Stimulated activated CD4-positive, alpha-beta T cell treated with anti-CD3 and anti-CD28 coated beads, Interleukin-12 subunit alpha, Interleukin-12 subunit beta, amount 100 ng/mL, for 4 hours (primary cell): ENCODE measurements at places on chromosomes 13 and 19.

DNA sequence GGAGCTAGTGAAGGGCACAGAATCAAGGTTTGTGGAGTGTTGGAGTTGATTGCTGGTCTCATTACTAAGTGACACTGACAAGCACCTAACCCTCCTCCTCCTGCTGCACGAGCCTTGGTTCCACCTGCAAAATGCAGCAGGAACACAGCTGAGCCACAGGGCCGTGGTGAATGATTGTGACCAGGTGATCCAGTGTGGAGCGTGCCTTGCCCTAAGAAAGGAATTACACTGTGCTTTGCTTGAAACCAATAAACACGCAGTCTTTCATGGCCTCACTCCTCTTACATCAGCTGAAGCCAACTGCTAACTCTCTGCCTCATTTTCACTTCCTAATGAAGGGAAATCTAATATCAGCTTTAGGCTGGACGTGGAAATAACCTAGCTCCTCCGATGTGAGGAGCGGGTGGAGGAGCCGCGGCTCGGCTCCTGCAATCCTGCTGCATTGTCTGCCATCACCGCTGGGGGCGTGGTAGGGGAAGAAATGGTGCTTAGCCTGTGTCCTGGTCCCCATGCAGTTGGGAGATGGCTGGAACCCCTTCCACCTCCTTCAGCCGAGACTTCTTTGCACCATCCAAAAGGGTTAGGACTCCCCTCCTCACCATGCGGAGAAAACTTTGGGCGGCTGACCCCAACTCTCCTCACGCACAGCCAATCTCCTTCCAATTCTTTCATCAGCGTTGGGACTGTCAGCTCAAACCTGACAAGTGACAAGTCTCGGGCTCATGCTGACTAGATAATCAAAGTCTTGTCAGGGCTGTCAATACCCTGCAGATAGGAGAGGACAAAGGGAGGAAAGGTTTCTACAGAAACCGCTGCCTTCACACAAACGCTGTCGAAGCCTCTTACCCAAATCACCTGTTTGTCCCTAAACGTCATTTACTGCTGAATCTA is 427.9 kb downstream of the ZNF536 start:
- peak; percentile 11 for DNase-seq

GRCh38 chr13:50677687-50678463 is 165.6 kb downstream of the DLEU7 start:
- DNase-seq, result no peak

DNA sequence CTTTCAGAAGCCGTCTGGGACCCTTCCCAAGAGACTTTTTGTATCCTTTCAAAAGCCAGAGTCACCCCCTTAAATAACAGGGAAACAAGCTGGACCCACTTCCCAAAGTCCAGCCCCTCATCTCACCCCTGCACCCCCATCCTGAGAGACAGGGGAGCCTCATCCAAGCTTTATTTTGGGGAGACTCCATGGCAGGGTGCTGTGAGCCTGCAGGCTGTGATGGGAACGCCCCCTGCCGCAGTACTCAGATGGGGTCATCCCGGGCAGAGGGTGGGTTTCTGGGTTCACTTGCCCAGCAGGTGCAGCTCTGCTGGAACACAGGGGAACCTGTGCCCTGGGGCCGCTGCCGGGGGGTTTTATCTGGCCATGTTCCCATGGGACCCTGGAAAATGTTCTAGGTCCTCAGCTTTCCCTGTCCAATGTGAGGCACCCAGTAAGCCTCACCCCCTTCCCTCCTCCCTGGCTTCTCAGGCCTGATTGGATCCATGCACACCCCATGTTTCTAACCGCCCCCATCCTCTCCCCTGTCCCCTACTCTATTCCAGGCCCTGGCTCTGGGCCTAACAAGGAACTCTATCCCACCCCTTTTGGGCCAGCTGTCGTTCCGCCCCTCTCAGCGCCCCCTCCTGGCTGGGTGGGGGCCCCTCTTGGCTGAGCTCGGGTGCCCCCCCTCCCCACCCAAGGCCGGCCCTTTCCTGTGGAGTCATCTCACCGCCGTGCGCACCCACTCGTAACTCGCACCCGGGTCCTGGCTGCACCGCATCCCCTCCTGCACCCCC is 1.0 kb downstream of the HIF3A start:
- no peak for DNase-seq

DNA sequence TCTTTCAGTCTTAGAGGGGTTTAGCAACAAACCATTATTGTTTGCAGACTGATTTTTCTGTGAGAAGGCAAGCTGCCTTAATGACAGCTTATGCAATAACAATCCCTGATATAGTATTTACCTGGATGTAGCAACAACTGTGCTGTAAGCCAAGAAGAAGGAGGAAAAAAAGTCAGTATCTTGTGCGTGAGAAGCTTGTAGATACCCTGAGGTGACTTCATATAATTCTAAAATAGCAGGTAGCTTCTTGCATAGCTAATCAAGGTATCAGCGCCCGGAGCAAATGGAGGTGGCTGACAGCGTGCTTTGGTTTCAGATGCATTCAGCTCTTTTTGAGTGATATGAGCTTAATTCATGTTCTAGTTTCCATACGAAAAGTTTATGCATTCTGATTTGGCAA is 309.8 kb downstream of the KLF5 start:
- DNase-seq, result no peak

DNA sequence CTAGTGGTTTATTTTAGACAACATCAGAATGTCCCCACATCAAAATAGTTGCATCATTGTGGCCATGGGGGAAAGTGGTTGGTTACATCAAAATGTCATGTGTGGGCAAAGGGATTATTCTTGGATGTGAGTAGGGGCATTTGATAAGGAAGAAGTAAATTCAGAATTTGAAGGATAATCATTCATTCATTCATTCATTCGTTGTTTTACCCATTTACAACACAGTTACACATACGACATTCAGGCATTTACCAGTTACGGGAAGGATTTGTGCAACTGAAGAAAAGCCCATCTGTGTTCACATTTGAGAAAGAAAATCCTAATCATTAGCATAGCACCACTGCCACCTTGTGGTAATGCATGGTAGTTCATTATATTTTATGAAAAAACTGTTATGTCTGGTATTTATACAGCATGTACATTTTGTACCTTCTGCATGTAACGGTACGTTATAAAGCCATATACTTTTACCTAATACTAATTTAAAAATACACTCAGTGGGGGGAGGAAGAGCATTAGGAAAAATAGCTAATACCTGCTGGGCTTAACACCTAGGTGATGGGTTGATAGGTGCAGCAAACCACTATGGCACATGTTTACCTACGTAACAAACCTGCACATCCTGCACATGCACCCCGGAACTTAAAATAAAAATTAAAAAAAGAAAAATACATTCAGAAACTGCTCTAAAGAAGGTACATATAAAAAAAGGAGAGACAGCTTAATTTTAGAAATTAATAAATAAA is 62.1 kb downstream of the DGKH start:
- peak; percentile 8 for DNase-seq

GRCh38 chr13:38223089-38223488 is 126.6 kb upstream of the UFM1 start:
- DNase-seq, result no peak

DNA sequence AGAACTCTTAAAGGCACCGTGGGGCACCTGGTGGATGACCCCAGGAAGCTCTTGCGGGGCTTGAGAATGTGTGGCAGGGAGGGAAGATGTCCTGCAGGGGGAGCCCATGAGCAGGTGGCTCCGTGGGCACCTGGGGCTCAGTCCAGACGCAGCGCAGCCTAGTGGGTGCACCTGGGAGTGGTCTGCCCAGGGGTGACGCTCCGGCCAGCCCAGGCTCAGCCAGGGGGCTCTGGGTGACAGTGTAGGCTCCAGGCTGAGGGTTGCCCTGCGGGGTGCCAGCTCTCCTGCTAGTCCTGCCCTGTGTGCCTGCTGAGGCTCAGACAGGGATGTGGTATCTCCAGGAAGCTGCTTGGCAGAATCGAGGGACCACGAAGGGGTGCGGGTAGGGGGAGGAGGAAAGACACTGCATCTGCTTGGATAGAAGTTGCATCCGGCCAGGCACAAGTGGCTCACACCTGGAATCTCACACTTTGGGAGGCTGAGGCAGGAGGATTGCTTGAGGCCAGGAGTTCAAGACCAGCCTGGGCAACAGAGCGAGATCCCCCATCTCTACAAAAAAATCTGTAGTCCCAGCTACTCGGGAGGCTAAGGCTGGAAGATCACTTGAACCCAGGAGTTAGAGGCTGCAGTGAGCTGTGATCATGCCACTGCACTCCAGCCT is 15.0 kb upstream of the PGLS start:
- DNase-seq, result peak; percentile 80

DNA sequence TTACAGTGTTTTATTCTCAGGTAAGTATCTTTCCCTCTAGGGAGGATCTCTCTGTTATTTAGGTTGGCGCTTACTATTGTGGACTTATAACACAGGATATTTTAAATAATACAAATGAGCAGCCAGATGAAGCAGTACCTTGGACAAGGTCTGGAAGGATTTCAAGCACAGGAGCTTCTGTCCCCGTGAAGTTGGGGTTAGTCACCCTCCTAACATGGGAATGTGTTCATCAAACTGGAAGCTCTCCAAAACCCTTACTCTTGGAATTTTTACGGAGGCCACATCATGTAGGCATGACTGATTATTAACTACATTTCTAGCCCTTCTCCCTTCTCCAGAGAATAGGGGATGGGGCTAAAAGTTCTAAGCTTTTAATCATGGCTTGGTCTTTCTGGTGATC is 38.3 kb upstream of the SPRY2 start:
- DNase-seq, result no peak

DNA sequence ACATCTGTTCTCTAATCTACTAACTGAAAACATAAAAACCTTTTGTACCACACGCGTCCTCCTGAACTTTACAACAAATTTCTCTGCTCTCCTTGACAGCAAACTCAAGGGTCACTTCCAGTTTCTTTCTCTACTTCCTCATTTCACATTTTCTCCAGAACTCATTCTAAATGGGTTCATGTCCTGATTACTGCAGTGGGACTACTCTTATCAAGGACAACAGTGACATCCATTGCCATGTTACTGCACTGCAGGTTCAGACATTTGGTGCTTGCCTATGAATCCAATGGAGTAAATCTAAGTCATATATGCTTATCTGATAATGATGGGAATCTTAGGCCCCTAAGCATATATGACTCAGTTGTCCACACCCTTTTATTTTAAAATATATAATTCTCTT is 35.3 kb downstream of the FPR3 start:
- DNase-seq, result no peak

GRCh38 chr19:39097721-39098120 is 13.6 kb downstream of the ACP7 start:
- DNase-seq, result no peak

GRCh38 chr19:45040059-45040771 is 1.4 kb downstream of the CLASRP start:
- DNase-seq, result no peak

GRCh38 chr19:3367628-3368440 is 1.5 kb downstream of the NFIC start:
- DNase-seq, result no peak

GRCh38 chr13:67299072-67299635 is 69.0 kb upstream of the PCDH9 start:
- no peak for DNase-seq

GRCh38 chr13:28657784-28658538 is 969 bp upstream of the POMP start:
- DNase-seq, result no peak

DNA sequence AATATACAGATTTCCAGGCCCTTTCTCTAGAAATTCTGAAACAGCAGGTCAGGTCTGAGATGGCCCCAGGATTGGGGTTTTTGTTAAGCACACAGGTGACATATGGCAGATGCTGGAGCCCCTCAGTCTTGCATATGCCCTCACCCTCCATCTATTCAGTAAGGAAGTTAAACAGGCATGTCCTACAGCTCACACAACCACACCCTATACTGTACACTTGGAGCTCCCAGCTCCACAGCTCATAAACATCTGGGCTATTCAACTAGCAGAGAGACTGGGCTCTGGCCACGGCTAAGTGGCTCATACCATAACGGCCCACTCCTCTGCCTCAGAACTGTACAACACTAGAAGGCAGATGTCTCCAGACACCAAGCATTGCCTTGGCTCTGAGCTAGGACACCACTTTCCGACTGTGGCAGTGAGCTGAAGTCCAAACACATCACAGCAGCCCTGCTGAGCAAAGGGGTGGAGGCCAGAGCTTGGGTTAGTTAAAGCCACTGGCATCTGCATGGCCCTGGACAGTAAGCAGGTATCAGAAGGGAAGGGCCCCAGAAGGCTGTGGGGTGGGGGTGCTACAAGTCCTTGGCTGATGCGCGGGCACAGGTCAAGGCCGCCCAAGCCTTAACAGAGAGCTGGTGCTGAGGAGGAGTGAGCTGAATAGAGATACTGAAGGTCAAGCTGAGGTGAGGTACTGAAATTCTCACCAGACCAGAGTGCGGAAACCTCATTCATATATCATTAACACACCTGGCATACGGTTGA is 79.1 kb downstream of the ABCC4 start:
- no peak for DNase-seq

GRCh38 chr13:20193162-20193906 is 596 bp upstream of the GJB2 start:
- no peak for DNase-seq

DNA sequence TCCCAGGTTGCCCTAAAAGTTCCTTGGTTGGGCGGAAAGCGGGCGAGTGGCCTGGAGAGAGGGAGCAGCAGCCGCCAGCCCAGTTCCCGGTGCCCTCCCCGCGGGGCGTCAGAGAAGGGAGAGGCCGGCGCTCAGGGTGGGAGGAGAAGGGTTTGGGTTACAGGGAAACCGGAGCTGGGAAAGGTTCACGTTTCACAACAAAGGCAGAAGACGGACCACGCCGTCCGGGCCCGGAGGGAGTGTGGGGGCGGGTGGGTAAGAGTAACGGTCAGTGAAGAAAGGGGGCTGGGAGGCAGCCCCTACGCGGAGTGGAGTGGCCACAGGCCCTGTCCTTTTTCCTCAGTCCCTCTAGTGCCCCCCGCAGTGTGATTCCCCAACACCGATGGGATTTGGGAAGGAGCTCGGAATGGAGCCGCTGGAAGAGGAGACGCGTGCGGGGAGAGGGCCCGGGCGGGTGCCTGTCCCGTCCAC is 1.6 kb downstream of the SIX5 start:
- DNase-seq, result no peak

GRCh38 chr19:27676877-27677276 is 1536.1 kb downstream of the UQCRFS1 start:
- no peak for DNase-seq

DNA sequence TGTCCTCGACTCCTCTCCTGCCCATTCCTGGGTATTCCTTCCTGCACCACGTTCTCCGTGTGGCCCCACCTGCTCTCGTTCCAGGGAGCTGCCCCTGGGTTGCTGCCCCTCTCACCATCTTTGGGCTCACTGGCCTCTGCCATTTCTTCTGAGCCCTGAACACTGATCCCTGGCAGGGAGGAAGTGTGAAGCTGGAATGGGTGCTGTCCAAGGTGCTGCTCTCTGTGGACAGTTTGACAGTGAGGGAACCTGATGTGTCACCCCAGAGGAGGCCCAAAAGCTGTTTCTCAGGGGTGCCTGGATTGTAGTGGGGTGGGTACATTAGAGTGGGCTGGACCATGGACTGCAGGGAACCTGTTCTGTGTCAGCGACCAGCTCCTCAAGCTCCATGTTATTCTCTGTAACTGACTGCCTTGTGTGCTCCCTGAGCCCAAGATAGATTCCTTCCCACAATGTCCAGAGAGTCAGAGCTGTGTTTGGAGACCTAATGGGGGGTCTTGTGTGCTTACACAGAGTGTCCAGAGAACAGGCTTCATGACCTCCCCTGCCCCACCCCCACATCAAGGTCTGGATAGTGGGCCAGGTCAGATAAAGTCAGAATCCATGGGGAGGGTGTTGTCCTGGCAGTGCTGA is 7.2 kb upstream of the CEACAM8 start:
- DNase-seq, result no peak
